ENCODE measurements at places on chromosomes 2 and 18.

DNA sequence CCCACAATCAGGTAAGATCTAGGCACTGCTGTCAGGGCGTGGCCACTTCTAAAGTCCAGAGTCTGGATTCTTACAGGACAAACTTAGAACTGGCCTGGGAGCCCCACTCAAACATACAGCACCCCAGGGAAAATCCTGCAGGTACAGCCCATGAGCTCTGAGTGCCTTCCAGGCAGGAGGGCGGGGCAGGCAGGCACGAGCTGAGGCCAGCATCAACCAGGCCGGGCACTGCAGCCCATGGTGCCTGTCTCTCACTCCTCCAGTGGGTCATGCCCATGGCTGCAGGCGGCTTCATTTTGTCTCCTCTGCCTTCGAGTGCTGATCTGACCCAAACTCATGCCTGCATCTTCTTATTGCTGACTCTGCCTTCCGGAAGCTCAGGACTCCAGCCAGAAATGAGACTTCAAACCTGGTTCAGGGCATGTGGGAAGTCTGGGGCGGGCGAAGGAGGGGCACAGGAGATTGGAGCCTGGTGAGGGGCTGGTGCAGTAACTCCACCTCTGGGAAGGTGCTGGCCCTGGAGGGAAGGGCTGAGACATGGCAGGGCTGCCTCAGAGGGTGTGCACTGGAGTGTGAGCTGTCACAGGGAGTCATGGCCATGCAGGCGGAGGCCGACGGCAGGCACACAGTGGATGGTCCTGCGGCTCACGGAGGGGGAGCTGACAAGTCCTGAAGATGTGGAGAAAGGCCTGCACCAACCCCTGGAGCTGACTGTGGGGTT lies 40.5 kb downstream of the HS6ST1 start:
- DNase-seq, result no peak

DNA sequence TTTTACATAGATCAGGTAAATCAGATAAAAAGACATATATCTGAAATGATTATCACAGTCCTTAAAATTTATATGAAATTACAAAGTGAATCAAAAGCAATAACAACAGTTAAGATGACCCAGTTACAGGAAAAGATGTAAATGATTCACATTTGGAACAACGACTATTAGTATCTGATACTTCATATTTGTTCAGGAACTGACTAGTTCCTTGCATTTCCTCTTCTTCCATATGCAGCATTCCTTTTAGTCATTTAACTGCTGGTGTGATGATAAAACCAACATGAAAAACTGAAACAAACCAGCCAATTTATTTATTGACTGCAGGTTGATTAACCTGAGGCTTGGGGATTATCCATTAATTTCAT lies 75.2 kb downstream of the RBMS1 start:
- DNase-seq, result no peak

DNA sequence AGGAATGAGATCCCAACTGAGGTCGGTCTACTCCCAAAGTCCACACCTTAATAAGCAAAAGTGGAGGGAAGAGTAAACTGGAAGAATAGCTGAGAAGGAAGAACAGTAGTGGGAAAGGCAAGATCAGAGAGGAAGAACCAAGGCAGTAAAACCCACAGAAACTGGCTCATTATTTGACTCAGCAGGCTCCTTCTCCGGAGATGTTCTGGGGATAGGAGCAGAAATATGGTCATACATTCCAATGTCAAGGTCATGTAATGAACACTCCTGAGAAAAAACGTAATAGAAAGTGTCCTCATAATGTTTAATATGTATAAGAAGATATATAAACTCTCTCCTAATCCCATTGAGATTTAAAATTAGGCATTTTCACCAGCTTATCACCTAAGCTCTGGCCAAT lies 39.5 kb downstream of the STK39 start:
- peak; percentile 20 for DNase-seq

- DNase-seq, result no peak
These were observed 404.9 kb upstream of the ZEB2 start for GRCh38 chr2:144924827-144925226.

- no peak for DNase-seq
These were observed 5.1 kb upstream of the BCL11A start for GRCh38 chr2:60558536-60558935.

DNA sequence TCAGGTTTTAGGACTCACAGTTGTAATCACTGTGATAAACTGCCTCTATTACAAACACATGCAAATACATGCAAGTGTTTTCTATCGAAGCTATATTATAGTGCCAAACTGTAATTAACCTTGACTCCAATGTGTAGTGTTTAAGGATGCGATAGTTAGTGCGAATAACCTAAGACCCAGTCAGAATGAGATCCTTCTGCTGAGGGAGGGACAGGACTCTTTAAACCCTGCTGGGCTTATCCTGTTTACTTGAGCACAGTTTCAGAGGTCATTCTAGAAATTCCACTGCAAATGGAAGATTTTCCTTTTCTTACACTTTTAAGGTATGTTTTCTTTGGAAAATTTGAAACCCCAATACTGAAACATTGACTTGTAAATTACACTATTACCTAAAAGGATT lies 68.2 kb downstream of the CALCRL start:
- no peak for DNase-seq

- DNase-seq, result peak; percentile 89
These were observed 171.6 kb downstream of the PLCL1 start for GRCh38 chr2:197975931-197976519.

DNA sequence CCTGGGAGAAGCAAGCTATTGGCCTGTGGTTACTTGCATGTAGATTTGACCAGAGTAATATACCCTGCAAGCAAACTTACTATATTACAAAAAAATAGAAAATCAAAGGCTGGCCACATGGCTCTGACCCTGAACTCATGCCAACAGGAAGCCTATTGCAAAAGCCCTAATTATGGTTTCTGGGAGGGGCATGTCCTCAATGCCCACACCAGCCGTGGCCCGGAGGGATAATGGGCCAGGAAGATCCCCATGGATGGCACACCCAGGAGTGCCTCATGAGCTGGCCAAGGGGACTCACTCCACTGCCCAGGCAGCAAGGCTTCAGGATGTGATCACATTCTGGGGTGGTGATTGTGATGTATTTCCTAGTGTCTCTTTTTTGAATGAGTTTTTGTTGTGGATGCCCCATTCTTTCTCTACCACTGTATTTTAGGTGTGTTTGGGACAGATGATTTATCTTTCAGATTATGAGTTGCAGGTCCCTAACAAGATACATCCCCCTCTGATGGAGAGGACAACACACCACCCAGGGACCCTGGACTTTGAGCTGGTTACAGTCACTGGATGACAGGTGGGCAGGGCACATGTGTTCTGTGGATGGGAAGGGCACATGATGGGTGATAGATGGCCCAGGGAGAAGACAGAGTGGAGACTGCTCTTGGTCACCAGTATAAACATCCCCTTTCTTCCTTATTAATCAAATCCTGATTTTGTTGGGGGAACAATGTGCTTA lies 18.7 kb upstream of the TFCP2L1 start:
- no peak for DNase-seq
